Naive B cell (primary cell): ENCODE measurements at places on chromosomes 1 and 21. TPM values are rescaled to one million over a fixed set of nuclear protein-coding genes. Genes with fewer than 3 reads are reported as not detected.
A peak's percentile ranks its signal among the peaks of the same experiment; 100 is the strongest.

GRCh38 chr1:118204648-118205047 lies 19.6 kb upstream of the SPAG17 start:
- H3K27ac ChIP-seq = no peak overlapping the region
- H3K36me3 ChIP-seq = no peaks in the 10 kb centered on the region
- no peaks in the 10 kb centered on the region for H3K27me3 ChIP-seq
- no peak overlapping the region for H3K4me3 ChIP-seq
- no peak for DNase-seq

GRCh38 chr1:57319165-57319564 lies 104.7 kb downstream of the DAB1 start:
- no peak overlapping the region for H3K4me3 ChIP-seq
- no peaks in the 10 kb centered on the region for H3K4me1 ChIP-seq
- no peak overlapping the region for H3K27ac ChIP-seq
- no peaks in the 10 kb centered on the region for H3K36me3 ChIP-seq
- no peak for DNase-seq

- H3K27me3 ChIP-seq = peaks cover 8% of the 10 kb centered on the region
- DNase-seq = no peak
- H3K4me3 ChIP-seq = no peak overlapping the region
- no peak overlapping the region for H3K27ac ChIP-seq
Observed at GRCh38 chr1:4684864-4685522, 30.6 kb downstream of the AJAP1 start.

DNA sequence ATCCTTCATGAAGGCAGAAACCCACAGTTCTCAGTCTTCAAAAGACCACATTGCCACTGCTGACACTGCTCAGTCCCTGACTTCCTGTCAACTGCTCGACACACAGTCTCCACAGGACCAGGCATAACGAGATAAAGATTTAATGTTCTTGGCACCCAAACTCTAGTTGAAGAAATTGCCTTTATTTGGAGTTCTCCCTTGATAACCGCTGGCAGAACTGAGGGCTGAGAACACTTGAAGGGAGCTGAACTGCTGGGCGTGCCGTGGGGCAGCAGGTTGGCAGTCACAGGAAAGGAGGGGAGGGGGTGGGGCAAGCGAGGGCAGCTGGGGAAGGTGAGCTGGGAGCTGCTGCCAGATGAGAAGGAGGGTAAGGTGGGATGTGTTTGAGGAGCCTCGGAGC lies 15.9 kb downstream of the HENMT1 start:
- H3K27ac ChIP-seq = peak overlapping the region; percentile 41
- H3K4me3 ChIP-seq = no peak overlapping the region
- H3K27me3 ChIP-seq = no peaks in the 10 kb centered on the region
- DNase-seq = no peak

DNA sequence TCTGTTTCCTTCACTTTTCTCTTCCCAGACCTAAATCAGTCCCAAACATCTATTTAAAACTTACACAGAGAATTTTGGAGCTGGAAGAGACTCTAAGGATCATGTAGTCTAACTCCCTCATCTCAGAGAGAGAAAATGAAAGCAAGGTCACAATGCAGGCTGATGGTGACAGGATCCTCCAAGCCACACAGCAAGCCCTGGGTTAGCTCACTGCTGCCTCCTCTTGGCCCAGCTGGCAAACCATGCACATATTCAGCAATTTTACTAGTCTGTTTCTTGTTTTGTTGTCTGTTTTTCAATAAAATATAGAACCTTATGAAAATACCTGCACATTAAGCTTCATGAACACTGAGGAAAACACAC lies 27.7 kb upstream of the LY9 start:
- peak overlapping the region; percentile 97 for H3K27ac ChIP-seq
- peak; percentile 63 for DNase-seq
- H3K27me3 ChIP-seq = no peaks in the 10 kb centered on the region
- H3K36me3 ChIP-seq = no peaks in the 10 kb centered on the region

GRCh38 chr1:179087665-179088064 lies 5.8 kb downstream of the TOR3A start:
- DNase-seq = no peak
- H3K4me3 ChIP-seq = no peak overlapping the region
- H3K27ac ChIP-seq = peak overlapping the region; percentile 79
- H3K4me1 ChIP-seq = peaks cover 29% of the 10 kb centered on the region
- H3K27me3 ChIP-seq = no peaks in the 10 kb centered on the region

The RASSF5 gene
- polyA plus RNA-seq = 155 TPM

GRCh38 chr1:53467391-53467790 lies 8.2 kb downstream of the DMRTB1 start:
- no peak overlapping the region for H3K27ac ChIP-seq
- H3K4me3 ChIP-seq = no peak overlapping the region
- H3K4me1 ChIP-seq = no peaks in the 10 kb centered on the region
- no peaks in the 10 kb centered on the region for H3K36me3 ChIP-seq
- DNase-seq = no peak

GRCh38 chr1:198187973-198188588 lies 31.3 kb downstream of the NEK7 start:
- H3K27ac ChIP-seq = no peak overlapping the region
- no peaks in the 10 kb centered on the region for H3K36me3 ChIP-seq
- H3K4me1 ChIP-seq = peaks cover 48% of the 10 kb centered on the region

The KCNK2 gene
- not detected for polyA plus RNA-seq

DNA sequence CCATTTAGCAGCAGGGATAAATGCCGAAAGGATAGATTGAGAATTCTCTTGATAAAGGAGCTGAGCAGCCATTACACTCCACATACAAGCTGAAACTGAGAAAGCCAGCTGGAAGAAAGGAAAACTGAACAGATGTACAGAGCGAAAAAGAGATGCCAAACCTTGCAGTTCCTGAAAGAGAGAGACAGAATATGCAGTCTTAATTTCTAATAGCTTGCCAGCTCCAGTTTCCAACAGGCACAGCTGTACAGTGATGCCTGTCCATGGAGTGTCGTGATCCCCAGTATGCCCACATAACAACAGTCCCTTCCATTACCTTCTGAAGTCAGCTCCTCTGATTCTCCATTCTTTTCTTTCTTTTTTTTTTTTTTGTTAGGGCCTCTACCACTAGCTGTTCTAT lies 22.7 kb downstream of the ABL2 start:
- no peaks in the 10 kb centered on the region for H3K36me3 ChIP-seq

The SLC1A7 gene
- not detected for polyA plus RNA-seq

The CELA2B gene
- polyA plus RNA-seq = not detected

DNA sequence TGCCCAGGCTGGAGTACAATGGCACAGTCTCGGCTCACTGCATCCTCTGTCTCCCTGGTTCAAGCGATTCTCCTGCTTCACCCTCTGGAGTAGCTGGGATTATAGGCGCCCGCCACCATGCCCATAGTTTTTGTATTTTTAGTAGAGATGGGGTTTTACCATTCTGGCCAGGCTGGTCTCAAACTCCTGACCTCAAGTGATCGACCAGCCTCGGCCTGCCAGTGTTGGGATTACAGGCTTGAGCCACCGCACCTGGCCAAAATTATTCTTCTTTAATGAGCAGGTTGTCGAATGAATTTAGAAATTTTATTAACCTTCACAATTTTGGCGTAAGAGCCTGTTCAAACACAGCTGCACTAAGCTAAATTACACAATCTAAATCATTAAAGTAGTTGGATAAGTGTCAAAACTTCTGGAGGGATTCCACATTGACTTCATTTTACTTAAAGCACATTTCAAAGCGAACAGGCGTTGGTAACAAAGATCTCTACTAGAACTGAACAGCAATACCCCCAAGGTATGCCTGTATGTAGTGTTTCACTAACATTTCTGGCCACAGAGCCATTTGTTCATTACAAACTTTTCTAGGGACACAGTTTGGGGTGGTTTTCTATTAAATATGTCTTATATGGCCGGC lies 5.2 kb upstream of the CTH start:
- peaks cover 6% of the 10 kb centered on the region for H3K4me1 ChIP-seq
- no peaks in the 10 kb centered on the region for H3K36me3 ChIP-seq
- H3K4me3 ChIP-seq = no peak overlapping the region
- H3K27ac ChIP-seq = no peak overlapping the region

DNA sequence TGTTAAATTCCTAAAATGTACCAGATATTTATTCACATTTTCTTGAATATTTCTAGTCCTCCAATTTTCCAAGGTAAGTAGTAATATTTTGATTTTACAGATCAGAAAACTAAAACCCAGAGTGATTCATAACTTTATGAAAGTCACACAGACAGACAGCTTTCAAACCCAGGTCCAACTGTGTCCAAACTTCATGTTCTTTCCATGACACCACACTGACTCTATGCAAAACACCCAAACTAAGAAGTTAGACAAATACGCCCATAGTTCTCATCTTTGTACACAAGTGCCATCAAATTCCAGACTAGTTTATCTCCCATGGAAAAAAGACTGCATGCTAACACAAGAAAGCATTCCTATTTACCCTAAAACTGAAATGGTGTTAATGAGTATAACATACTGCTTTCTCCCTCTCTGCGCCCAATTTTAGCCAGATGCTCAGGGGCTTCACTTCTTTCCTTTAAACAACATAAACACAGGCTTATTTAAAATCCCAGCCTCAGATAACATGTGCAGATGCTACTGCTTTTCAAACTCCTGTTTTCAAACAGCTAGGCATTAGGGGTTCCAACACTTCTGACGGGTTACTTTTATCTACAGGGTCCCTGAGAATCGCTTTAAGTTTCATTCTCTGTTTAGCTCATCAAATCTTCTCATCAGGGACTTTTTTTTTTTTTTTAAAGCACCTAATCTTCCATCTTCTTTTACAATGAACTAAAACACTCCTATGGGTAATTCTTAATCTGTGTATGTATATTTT lies 44.6 kb downstream of the WASF2 start:
- DNase-seq = no peak
- peaks cover 8% of the 10 kb centered on the region for H3K36me3 ChIP-seq
- H3K4me3 ChIP-seq = peak overlapping the region; percentile 1
- H3K4me1 ChIP-seq = peaks cover 35% of the 10 kb centered on the region
- H3K27me3 ChIP-seq = no peaks in the 10 kb centered on the region
